Mammary epithelial cell (primary cell): ENCODE measurements at places on chromosomes 4 and X. TPM values are rescaled to one million over a fixed set of nuclear protein-coding genes. Genes with fewer than 3 reads are reported as not detected.

DNA sequence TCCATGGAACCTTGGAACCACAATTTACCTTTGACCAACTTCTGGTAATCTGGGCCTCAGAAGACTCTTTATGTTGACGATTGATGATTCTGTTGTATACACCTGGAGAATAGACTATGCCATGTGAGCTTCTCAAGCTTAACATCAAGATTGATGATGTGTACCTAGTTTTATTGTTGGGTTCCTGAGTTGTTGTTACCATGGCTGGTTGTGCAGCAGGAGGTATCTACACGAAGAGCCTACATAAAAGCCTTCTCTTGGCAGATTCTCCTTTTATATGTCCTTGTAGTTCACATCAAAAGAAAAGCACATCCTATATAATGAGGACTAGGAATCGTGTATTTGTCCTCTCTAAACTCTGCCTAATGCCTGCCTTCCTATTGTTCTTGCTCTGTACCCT is 272.0 kb downstream of the DTHD1 start:
- no peak for DNase-seq

GRCh38 chr4:2057382-2058065 is 1.6 kb upstream of the NAT8L start:
- no peak for DNase-seq

GRCh38 chrX:121011254-121011653 is 25.7 kb upstream of the CT47A1 start:
- DNase-seq: no peak

- DNase-seq: no peak
These were observed 284.2 kb downstream of the KCNIP4 start for GRCh38 chr4:21664355-21664754.

GRCh38 chr4:37648084-37648817 is 37.9 kb downstream of the RELL1 start:
- peak; percentile 87 for DNase-seq

DNA sequence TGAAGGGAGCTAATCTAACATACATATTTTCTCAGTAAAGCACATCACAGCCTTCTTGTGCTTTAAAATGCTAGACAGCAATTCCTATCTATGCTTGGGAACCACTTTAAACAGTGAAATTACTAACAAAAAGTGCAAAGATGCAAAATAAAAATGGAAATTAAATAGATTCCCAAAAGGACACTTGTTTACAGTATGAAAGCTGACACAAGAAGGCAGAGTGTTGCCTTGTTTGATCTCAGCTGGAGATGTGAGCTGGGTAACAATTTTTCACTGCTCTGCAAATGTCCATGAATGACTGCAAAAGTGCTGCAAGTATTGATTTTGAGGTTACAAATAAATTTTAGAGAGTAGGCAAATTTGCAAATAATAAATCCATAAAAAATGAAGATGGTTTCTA is 22.3 kb downstream of the GRIA2 start:
- DNase-seq: no peak

GRCh38 chr4:182904211-182904761 is 12.9 kb downstream of the DCTD start:
- no peak for DNase-seq

- DNase-seq: no peak
These were observed 45.9 kb downstream of the PLS3 start for GRCh38 chrX:115606861-115607260.

The PABPC1L2B gene
- total RNA-seq: not detected in 2 replicates

- no peak for DNase-seq
These were observed 3.3 kb upstream of the NKX3-2 start for GRCh38 chr4:13547485-13548041.

- no peak for DNase-seq
These were observed 12.5 kb downstream of the F8 start for GRCh38 chrX:155009994-155010472.

The XK gene
- 0.50 TPM for total RNA-seq

- peak; percentile 31 for DNase-seq
These were observed 85.8 kb upstream of the PRPS1 start for GRCh38 chrX:107542500-107542899.
